Upper lobe of left lung (tissue), 6 donors: ENCODE measurements at places on chromosomes 7 and 10. TPM values are rescaled to one million over a fixed set of nuclear protein-coding genes. Genes with fewer than 3 reads are reported as not detected.

RAB19 gene
- total RNA-seq: 1.9 TPM

DYNC1I1 gene
- 3.1 TPM for total RNA-seq

MKX gene
- total RNA-seq: 0.30 TPM

TIMM23B gene
- total RNA-seq: 12.6 TPM

CNPY1 gene
- total RNA-seq: not detected

- no peaks in the 10 kb centered on the region for H3K27me3 ChIP-seq
- DNase-seq: no peak
- H3K4me3 ChIP-seq: no peak overlapping the region
- no peaks in the 10 kb centered on the region for H3K36me3 ChIP-seq
These were observed 16.7 kb upstream of the CADPS2 start for GRCh38 chr7:122902751-122903495.

DNA sequence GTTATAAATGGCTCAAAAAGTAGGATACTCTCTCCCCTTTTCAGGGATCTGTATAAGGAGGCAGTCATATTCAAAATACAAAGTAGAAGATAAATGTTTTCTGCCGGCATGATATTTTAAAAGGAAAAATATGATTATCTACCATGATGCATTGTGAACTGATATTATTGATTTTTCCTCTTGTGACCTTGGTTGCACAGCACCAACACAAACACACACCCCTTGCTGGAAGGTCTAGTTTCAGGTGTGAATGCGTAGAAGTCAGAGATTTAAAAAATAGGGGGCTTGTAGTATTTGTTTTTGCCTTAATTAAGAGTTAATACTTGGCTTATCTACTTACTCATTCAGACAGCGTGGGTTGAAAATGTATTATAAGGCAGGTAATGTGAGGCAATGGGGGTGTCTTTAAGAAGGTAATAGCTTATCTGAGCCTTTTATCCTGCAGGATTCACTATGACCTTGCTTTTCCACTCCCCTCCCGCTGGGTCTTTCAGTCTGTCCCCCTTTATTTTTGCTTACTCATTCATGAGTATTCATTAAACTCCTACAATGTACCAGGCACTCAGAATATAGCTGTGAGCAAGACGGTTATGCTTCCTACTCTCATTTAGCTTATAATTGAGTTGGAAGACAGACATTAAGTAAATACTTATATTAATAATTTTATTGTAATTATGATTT, 390.6 kb downstream of the SDK1 start:
- H3K27me3 ChIP-seq: no peaks in the 10 kb centered on the region
- no peak for DNase-seq
- H3K36me3 ChIP-seq: no peaks in the 10 kb centered on the region
- H3K27ac ChIP-seq: no peak overlapping the region
- no peaks in the 10 kb centered on the region for H3K4me1 ChIP-seq

DNA sequence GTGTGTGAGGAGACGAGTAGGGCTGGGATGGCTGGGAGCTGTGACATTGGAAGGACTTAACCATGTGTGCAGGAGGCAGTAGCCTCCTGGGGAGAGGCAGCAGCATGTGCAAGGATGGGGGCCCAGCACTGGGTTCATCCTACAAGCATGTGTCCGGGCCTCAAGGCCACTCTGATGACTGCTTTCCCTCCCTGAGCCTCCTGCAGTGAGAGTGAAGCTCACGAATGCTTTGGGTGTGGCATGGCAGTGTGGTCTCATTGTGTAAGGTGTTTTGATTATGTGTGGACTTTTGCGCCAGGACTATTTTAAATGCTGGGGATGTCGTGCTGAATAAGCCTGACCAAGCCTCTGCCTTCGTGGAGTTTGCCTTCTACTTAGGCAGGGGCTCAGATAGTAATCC, 122.0 kb upstream of the INSYN2A start:
- no peaks in the 10 kb centered on the region for H3K36me3 ChIP-seq
- H3K4me3 ChIP-seq: no peak overlapping the region
- H3K27me3 ChIP-seq: no peaks in the 10 kb centered on the region
- no peak for DNase-seq

- no peak overlapping the region for H3K27ac ChIP-seq
- H3K36me3 ChIP-seq: no peaks in the 10 kb centered on the region
- H3K27me3 ChIP-seq: no peaks in the 10 kb centered on the region
- no peak overlapping the region for H3K4me3 ChIP-seq
These were observed 117.0 kb upstream of the FAM3C start for GRCh38 chr7:121513105-121513504.

- H3K36me3 ChIP-seq: no peaks in the 10 kb centered on the region
- peak overlapping the region; percentile 41 for H3K4me3 ChIP-seq
- no peaks in the 10 kb centered on the region for H3K27me3 ChIP-seq
- DNase-seq: no peak
These were observed 156.8 kb downstream of the FRMD4A start for GRCh38 chr10:14173706-14174594.

DNA sequence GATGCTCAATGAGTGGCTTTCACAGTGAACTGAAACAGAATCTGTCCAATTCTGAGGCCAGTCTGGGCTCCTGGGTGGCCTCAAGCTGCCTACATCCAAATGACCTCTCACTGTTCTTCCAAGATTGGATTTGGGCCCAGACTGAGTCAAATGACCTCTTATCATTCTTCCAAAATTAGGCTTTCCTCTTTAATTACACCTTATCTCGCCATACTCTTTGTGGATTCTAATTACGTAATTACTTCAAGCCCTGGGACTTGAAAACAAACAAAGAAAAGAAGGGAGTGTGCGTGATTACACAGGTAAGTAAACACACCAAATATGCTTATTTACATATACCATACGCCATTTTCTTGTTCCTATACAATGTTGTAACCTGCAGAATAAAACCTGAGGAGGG, 18.8 kb downstream of the SORBS1 start:
- no peaks in the 10 kb centered on the region for H3K27me3 ChIP-seq
- H3K4me1 ChIP-seq: peaks cover 63% of the 10 kb centered on the region
- no peak overlapping the region for H3K4me3 ChIP-seq
- H3K36me3 ChIP-seq: no peaks in the 10 kb centered on the region
- H3K27ac ChIP-seq: peak overlapping the region; percentile 65

GRCh38 chr10:5904227-5904626, 14.2 kb downstream of the FBH1 start:
- H3K4me3 ChIP-seq: no peak overlapping the region
- H3K27me3 ChIP-seq: no peaks in the 10 kb centered on the region
- H3K4me1 ChIP-seq: no peaks in the 10 kb centered on the region
- H3K36me3 ChIP-seq: peaks cover 15% of the 10 kb centered on the region

- no peak for DNase-seq
- no peaks in the 10 kb centered on the region for H3K36me3 ChIP-seq
- peaks cover 13% of the 10 kb centered on the region for H3K4me1 ChIP-seq
- peaks cover 14% of the 10 kb centered on the region for H3K27me3 ChIP-seq
- H3K27ac ChIP-seq: peak overlapping the region; percentile 65
- H3K4me3 ChIP-seq: peak overlapping the region; percentile 48
These were observed 568 bp upstream of the MEOX2 start for GRCh38 chr7:15686957-15687545.

DNA sequence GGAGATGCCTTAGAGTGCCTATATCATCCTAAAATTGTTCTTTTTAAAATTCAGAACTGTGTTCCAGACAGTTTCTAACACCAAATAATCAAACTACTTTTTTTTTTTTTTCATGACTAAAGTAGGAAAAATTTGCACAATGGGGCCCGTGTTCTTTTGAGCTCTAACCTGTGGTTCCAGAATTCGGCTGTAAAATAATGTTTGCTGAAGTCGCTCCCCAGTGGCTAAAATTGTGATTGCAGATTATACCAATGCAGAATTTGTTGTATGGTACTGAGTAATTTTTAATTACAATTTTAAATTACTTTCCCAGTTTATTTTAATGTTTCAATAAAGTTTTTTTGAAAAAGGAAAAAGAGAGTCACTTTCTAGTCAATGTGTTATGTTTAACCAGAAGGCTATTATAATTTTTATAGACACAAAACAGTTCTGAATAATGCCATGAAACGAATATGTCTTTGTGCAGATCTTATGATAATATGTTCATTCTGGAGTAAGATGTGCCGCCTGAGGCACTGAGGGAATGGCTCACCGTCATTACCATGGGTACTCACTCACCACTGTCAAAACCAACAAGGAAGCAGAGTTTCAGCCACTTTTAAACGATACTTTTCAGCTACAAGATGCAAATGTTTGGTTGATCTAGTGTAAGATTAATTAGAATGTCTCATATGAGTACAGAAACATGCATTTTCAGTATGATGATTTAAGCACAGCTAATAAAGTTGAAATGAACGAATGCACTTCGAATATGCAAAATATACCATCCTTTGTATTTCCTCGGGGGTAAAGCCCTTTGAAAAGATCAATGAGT, 173.6 kb downstream of the PRKCQ start:
- peaks cover 7% of the 10 kb centered on the region for H3K4me1 ChIP-seq
- no peak for DNase-seq
- no peak overlapping the region for H3K27ac ChIP-seq
- H3K4me3 ChIP-seq: no peak overlapping the region
- H3K36me3 ChIP-seq: no peaks in the 10 kb centered on the region

DNA sequence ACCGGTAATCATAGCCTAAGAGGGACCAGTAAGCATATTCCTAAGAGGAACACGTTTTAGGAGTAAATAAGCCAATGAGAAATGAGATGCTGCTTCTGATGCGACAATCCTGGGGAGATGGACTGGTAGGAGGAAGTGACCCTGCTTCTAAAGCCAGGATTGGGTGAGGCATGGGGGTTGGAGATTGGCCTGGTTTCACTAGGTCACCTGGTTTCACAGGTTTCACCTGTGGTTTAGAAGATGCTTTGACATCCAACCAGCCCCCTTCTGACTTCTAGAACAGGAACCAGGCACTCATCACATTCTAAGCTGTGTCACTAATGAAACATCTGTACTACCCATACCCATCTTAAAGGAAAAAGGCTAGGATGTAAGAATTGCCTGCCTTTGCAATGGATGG, 53.0 kb upstream of the BAMBI start:
- H3K4me1 ChIP-seq: no peaks in the 10 kb centered on the region
- H3K27me3 ChIP-seq: no peaks in the 10 kb centered on the region
- no peak overlapping the region for H3K4me3 ChIP-seq
- no peak overlapping the region for H3K27ac ChIP-seq
- no peak for DNase-seq
- H3K36me3 ChIP-seq: no peaks in the 10 kb centered on the region

DNA sequence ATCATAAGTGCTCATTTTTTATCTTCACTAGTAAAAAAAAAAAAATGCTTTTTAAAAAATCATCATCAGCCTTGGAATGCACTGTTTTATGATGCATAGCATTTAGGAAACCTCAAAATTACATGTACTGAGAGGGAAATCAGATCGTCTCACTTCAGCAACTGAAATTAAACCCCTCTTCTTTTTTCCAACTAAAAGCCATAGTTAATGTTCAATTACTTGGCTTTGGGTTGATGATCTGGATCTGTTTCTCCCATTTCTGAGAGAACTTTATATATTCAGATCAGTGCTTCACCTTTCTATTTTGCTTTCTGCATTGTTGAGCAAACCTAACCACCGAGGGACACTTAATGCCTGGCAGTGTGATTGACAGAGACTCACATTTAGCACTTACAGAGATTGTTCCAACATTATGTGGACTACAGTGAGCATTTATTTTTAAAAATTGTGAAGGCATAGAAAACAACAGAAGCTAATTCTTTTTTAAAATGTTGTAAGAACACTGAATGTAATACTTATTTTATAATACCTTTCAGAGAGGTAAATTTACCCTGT, 678.4 kb downstream of the PHTF2 start:
- H3K27ac ChIP-seq: no peak overlapping the region
- H3K36me3 ChIP-seq: no peaks in the 10 kb centered on the region
- no peak overlapping the region for H3K4me3 ChIP-seq
